ENCODE measurements at places on chromosomes 4 and X.

- DNase-seq: no peak
These were observed 21.0 kb downstream of the ATXN3L start for GRCh38 chrX:13298836-13299235.

GRCh38 chr4:679104-679481 lies 4.8 kb downstream of the MYL5 start:
- no peak for DNase-seq

DNA sequence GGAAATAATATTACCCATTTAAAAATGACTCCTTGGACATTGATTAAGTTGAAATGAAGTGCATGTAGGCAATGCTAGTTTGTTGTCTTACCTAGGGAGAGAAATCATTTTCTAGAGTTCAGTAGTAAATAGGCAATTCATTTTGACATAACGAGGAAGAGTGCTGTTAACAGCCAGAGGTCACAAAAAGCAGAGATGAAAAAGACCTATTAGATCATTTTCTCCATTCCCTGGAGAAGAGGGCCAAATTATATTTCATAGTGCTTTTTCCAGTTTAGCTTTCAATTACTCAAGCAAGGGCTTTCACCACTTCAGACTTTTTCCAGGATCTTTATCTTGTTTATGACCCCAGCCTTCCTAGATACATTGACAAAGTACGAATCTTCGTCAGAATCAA lies 374.3 kb upstream of the GALNT7 start:
- no peak for DNase-seq

- no peak for DNase-seq
These were observed 47.5 kb downstream of the MAGEA1 start for GRCh38 chrX:153226344-153227185.

DNA sequence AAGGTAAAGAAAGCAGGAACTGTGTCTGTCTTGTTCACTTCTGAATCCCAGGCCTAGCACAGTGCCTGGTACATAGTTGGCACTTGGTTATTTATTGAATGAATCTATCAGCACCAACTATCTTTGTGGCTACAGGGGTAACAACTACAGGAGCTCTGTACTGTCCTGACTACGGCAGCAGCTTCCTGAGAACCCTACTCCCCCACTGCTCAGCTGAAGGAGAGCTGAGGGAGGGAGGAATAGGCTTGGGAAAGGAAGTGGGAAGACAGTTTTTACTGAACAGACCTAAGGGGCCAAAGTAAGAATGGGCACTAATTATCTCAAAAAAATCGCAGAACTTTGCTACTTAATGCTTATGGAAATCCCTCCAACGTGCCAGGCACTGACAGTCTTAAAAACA lies 156.1 kb upstream of the RAPGEF2 start:
- no peak for DNase-seq

DNA sequence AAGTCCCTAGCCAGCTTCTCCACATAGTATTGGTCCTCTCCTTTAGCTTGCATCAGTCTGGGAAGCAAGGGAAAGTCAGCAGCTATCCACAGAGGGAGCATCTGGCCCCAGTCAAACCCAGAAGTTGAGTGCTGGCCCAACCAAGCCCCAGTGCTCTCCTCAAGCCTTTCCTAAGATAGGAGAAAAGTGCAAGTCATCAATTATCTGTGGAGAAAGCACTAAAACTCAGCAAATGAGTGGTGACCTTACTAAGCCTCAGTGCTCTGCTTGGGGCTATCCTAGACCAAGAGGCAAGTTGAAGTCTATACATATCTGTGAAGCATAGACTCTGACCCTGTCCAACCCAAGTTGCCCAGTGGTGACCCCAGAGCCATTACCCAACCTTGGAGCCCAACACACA lies 28.5 kb upstream of the MAGEE1 start:
- DNase-seq: no peak

GRCh38 chrX:46683048-46683447 lies 75.9 kb downstream of the SLC9A7 start:
- no peak for DNase-seq

- DNase-seq: no peak
These were observed 7.6 kb upstream of the SYTL5 start for GRCh38 chrX:37998586-37999262.

DNA sequence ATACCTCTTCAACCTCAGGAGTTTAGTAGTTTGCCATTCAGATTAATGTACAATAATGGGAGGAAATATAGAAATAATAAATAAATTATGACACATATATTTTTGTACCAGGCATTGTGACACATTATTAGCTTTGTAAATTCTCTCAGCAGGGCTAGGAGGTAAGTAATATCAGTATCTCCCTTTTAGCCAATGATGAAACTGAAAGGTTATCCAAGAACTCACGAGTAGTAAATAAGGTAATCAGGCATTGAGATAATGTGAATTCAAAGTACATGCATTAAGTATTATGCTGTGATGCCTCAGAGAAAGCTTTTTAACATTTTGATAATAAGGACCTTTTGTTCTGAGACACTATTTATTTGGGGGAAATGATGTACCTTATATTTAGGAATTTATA lies 5.3 kb upstream of the ARAP2 start:
- no peak for DNase-seq

DNA sequence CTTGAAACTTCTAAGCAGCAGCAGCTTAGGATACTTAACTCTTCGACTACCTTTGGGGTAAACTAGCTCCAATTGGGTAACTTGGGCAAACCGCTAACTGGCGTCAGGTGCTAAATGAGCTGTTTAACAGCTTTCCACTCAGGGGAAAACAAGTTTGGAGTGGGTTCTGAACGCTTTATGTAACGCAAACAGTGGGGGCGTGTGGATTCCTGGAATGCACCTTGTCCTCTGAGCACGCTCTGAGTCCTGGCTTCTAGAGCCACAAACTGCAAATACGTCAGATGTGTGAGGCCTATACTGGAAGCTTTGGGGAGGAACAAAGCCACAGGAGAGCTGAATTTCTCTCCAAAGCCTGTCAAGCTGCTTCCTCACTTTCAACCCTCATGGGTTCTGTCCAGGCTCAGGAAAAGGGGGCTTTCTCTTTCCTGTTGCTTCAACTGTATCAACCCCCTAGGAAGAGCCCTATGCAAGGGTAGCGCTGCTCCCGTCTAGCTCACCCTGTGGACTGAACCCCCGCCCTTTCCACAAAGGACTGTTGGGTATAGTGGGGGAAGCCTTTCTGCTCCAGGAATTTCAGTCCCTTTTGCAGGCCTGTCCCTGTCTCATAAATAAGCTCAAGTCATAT lies 4.5 kb upstream of the WDR1 start:
- no peak for DNase-seq

GRCh38 chr4:8147231-8147970 lies 11.2 kb downstream of the ABLIM2 start:
- no peak for DNase-seq

DNA sequence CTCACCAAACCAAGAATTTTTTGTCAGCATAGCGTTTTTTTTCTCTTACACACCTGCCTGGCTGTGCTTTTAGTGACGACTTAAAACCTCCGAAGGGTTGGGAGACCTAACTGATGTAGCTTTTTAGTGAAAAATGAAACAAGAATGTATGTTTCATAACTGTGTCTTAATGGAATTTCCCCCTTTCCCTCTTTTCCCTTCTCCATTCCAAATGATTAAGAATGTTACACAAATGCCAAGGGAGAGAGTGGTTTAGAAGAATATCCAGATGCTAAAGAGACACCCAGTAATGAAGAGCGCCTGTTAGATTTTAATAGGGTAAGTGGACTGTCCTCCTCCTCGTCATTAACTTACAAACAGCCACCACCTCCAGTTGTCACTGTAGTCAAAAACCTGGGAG lies 33.2 kb upstream of the TBC1D14 start:
- DNase-seq: no peak

GRCh38 chr4:18593297-18594002 lies 571.9 kb upstream of the LCORL start:
- peak; percentile 5 for DNase-seq

DNA sequence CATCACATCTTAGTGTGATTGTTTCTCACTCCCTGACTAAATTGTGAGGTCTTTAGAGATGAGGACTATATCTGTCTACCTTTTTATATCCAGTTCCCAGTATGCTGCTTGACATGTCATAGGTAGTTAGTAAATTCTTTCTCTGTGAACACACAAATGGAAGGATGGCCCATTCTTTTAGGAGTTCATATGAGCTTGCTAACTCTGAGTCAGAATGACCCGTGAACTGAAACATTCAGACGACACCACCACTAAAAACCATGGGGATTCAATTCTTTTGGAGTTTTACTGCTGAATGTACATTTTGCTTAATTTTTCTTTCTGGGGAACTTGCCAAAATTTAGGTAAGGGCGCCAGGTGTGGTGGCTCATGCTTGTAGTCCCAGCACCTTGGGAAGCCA lies 13.9 kb downstream of the OFD1 start:
- DNase-seq: no peak

DNA sequence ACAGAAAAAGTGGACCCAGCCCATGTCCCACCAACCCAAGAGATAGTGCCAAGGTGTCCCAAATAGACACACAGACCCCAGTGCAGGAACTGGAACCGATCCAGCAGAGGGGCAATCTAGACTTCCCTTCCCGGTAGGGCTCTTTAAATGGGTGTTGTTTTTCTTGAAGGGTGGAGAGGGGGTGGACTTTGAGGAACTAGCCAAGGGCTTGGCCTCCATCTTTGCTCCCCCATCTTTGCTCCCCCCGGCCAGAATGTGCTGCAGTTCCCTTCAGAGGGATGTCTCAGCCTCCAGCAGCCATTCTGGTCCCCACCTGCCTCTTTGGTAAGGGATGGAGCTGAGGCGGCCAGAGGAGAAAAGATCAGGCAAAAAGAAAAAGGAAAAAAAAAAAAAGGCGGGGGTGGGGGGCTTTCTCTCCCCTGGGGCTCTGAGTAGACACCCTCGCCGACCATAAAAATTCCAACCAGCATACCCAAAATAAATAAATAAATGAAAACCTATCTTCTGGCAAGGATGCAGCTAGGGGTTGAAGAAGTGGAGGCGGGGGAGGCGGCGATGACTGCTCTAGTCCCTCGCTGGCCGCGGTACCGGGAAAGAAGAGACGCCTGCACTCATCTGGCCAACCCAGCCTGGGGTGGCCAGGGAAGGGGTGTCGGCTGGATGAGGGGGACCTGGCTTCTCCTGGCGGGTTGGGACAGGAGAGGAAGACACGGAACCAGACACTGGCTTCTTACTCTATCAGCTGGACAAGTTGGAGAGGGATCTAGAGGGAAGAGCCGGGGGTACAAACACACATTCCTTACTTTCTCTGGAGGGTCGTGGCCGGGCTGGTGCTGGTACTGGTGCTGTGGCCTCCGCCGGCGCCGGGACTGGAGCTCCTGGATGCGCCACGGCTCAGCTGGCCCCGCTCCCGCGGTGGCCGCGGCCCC lies 38.5 kb upstream of the IQSEC2 start:
- no peak for DNase-seq

GRCh38 chrX:120365320-120365719 lies 3.4 kb downstream of the ATP1B4 start:
- DNase-seq: peak; percentile 22

GRCh38 chr4:157012296-157012695 lies 40.7 kb upstream of the PDGFC start:
- no peak for DNase-seq

DNA sequence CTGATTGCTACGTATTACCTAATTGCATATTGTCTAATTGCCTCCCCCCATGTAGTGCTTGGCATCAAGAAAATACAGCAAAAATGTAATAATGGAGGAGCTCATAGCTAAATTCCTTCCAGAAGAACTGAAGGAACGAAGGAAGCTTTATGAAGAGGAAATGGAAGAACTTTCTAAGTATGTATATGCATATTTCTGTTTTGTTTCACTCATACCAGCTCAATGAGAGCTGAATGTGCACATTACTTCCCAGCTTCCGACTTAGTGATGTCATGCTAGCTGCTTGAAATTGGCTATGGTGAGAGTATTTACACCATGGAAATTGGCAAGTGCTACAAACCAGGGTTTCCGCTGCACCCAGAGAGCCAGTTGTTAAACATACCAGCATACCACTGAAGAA lies 34.7 kb downstream of the LONRF3 start:
- DNase-seq: no peak

GRCh38 chrX:130789793-130790192 lies 113.2 kb downstream of the ENOX2 start:
- no peak for DNase-seq
